ACHN (cell line): ENCODE measurements at places on chromosomes 1 and 21.

GRCh38 chr1:163583661-163584181 lies 262.0 kb downstream of the NUF2 start:
- no peak for DNase-seq

DNA sequence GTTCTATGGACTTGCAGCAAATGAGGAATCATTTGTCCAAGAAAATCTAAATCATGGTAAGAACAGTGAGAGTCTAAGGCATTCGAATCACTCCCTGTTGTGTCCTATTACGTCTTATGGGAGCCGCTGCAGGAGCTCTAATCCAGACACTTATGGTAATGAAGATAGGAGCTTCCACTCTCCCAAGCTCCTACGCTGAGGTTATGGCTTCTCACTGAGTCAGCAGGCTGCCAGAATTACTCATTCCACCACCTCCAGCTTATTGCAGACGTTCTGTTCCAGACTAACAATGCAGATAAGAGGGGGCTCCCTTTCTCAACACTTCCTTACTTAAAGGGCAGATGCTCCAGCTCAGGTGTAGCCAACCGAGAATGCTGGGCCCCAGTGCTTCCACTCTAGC lies 212.6 kb downstream of the GREM2 start:
- DNase-seq, result peak; percentile 65

GRCh38 chr1:106526650-106527049 lies 529.8 kb upstream of the PRMT6 start:
- DNase-seq, result peak; percentile 50

DNA sequence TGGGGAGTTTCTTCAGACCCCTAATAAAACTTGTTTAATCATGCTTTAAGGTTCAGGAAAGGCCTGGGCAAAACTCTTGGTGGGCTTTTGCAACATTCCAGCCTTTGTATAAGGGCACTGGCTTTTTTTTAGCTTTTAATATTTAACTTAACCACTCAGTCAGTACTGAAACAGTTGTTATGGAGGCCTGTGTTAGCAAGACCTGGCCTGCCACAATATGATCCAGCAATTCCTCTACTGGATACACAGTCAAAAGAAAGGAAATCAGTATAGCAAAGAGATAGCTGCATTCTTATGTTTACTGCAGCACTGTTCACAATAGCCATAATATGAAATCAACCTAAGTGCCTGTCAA lies 75.1 kb upstream of the COG2 start:
- DNase-seq, result no peak

DNA sequence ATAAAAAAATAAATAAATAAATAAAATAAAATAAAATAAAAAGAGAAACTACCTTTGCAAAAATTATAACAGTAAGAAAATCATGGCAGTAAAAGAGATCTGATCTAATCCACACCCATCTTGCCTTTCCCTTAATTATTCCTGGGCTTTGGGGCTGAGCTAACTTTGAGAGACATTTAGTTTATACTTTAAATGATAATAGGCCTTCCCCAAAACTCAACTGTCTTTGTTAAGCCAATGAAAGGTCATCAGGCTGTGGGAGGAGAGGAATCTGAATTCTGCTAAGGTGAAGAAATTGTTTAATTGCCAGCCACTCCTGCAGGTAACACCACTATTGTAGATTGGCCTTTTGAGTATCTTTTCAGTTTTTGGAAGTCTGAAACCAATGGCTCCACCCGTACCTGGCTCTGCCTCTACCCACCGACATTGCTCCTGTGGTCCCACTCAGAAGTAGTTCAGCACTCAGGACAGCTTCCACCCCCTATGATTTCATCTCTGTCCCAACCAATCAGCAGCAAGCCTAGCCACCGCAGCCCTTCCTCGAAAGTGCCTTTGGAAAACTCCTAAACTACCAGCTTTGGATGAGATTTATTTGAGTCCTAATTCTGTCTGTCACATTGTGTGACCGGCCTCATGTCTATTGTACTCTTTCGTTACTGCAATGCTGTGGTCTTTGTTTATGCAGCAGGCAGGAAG lies 23.0 kb upstream of the PNRC2 start:
- no peak for DNase-seq

- DNase-seq, result no peak
These were observed 70.4 kb downstream of the CHRM3 start for GRCh38 chr1:239456788-239457187.

GRCh38 chr1:88888750-88889149 lies 2.6 kb downstream of the GTF2B start:
- no peak for DNase-seq
